ENCODE measurements at places on chromosomes 11 and 22. TPM values are rescaled to one million over a fixed set of nuclear protein-coding genes. Genes with fewer than 3 reads are reported as not detected.

The GAL3ST1 gene
- total RNA-seq: not detected

The C22orf42 gene
- not detected for total RNA-seq

- DNase-seq: no peak
Observed at GRCh38 chr11:90558328-90558865, 335.5 kb upstream of the CHORDC1 start.

DNA sequence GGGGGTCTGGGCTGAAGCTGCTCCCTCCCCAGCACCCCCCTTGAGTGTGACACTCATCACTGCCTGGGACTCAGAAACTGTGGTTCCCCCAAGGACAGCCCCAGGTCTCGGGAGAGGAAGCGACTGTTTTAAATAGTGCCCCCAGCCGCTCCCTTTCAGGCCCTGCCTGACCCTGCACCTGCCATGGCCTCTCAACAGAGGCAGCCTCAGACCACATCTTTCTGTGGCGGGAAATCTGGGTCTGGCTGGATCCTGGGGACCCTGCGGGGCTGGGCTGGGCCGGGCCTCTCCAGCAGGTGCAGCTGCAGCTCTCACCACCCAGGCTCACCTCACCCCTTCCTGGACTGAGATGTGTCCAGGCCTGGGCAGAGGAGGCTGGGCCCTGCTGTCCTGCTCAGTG is 3.7 kb upstream of the IGLL1 start:
- no peak for DNase-seq
